Fibroblast of villous mesenchyme (primary cell): ENCODE measurements at places on chromosomes 3 and 15.

- peak; percentile 40 for DNase-seq
Measured at GRCh38 chr3:174951034-174951433, 91.9 kb downstream of the NAALADL2 start.

- peak; percentile 87 for DNase-seq
Measured at GRCh38 chr3:100032243-100032642, 82.1 kb downstream of the FILIP1L start.

GRCh38 chr15:74388363-74388951 lies 21.0 kb upstream of the CYP11A1 start:
- DNase-seq, result no peak

DNA sequence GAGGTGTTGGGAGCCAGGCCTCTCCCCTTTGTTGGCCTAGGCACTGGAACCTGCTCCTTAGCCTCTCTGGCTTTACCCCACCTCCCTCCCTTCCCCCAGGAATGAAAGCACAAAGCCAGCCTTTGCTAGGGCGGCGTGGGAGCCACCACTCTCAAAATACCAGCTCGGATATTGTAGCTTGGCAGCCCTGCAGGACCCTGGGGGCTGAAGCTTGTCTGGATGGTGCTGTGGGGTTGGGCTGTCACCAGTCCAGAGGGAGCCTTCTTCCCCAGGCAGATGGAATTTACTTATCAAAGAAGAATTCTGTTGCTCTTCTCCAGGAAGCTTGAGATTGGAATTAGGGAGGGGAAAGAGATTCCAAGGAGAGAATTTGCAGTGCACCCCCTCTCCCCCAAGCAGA lies 14.9 kb upstream of the GRM2 start:
- DNase-seq, result no peak

DNA sequence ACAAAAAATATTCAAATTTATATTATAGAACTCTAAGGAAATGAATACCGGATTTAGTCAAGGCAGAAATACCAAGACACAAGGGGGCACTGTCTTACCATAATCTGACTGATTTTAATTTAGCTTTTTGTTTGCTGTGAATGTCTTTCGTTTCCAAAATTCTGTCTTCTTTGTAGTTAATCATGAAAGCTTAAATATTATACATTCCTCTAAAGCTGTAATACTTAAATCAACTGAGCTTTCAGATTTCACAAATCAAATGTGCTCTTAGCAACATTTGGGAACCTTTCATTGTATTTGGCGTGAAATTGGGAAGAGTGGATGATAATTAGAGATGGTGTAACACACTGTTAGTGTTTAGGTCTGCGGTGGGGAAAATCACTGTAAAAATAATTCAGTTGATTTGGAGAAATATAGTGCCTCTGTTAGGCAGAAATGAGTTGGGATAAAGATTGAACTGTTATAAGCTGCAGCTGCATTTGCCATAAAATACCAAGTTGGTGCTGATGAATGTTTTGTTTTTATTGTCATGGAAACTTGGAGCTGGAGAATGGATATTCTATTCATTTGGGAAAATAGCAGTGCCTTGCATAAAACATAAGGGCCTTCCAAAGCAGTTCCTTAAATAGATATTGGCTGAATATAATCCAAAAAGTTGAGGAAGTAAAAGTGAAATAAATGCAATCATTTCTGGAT lies 228.2 kb downstream of the TCF12 start:
- peak; percentile 74 for DNase-seq

GRCh38 chr15:74851960-74852359 lies 9.0 kb upstream of the ULK3 start:
- no peak for DNase-seq

GRCh38 chr3:12186046-12186445 lies 27.3 kb upstream of the TIMP4 start:
- DNase-seq, result no peak

GRCh38 chr3:7577513-7577912 lies 716.6 kb downstream of the GRM7 start:
- no peak for DNase-seq

- no peak for DNase-seq
Measured at GRCh38 chr3:25033407-25034029, 394.5 kb upstream of the RARB start.

- no peak for DNase-seq
Measured at GRCh38 chr3:113243846-113244245, 32.5 kb downstream of the BOC start.

DNA sequence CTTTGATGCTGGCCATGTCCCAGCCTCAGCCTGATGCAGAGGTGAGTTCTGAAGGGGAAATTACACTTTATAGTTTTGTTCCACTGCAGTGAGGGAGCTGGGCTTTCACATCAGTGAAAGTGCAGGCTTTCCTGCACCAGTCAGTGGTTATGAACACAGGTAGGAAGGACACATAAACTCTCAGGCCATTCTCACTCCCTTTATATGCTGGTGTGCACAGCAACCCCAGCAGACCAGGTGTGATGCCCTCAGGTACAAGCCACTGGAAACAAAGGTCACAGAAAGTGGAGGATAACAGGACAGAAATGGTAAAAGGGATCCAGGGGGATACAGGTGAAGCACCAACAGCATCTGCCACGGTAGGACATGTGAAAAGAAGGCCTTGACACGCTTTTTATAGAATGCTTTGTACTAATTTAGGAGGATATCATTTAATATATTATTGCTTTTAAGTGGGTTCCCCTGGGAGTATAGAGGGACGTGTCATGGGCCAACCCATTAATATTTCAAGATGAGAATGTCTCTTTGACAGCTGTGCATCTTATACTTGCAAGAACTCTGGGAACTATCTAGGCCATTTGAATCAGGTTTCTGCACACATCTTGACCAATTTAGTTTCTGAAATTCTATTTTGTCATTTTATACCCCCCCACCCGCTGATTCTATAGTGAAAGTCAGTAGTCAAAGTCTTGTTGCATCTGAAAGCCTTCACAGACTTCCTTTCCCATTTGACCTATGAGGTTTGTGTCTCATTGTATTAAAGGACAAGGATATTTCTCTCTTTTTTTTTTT lies 25.0 kb upstream of the BLM start:
- no peak for DNase-seq

GRCh38 chr15:81244306-81244705 lies 47.6 kb downstream of the IL16 start:
- no peak for DNase-seq

DNA sequence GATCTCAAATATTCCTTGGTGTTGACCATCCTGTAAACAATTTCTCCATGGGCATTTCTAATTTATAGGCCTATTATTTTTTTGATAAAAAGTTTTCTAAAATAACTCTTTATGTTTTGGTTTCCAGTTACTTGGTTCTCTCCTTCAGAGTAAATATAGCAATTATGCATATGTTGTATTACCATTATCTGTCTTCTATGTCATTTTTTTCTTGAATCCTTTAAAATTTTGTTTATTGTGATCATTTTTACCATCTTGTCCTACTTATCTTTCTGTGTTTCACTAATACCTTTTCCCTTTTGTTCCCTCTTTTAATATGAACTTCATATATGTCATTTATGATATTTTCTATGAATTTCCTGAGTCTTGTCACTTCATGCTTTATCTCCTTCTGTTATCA lies 341.1 kb downstream of the PDCD6IP start:
- DNase-seq, result no peak
